ENCODE measurements at places on chromosomes 16 and 17. TPM values are rescaled to one million over a fixed set of nuclear protein-coding genes. Genes with fewer than 3 reads are reported as not detected.

GRCh38 chr16:12455287-12455798 is 348.3 kb downstream of the CPPED1 start:
- ATAC-seq = no peak

GRCh38 chr17:7632492-7632894 is 2.6 kb downstream of the SHBG start:
- no peak for ATAC-seq

GRCh38 chr16:53372992-53373871 is 61.0 kb upstream of the RBL2 start:
- ATAC-seq = no peak

TBC1D3C gene
- total RNA-seq = not detected

HSF5 gene
- not detected for total RNA-seq

DNA sequence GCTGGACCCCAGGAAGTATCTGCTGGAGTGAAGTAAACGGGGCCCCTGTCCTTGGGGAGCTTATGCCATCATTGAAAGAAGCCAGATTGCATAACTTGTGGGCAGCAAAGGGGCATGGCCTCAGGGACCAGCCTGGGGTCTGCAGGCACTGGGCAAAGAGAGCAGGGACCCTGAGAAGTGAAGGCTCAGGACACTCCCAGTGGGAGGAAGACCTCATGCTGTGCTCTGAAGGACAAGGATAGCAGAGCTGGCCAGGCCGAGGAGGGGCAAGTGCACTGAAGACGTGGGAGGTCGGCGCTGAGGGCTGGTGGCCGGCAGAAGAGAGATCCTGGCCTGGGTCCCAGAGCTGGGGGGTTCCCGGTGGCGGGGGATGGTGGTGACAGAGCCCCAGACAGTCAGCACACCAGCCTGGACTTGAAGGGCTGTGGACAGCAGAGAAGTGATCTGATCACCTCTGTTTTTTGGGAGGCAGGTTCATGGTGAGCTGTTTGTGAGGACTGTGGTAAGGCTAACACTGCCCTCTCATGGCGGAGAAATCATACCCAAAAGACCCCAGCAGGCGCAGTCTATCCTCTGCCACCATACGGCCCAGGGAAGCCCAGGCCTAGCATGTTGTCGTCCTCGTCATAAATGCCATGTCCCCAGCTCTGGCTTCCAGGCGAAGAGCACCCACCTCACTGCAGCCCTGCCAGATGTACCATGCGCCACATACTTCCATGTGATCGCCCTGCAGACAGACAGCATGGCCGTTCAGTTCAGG is 7.1 kb upstream of the CNP start:
- ATAC-seq = no peak

UNK gene
- total RNA-seq = 22.8 TPM

GRCh38 chr16:74477226-74477625 is 55.9 kb upstream of the CLEC18B start:
- ATAC-seq = no peak

DNA sequence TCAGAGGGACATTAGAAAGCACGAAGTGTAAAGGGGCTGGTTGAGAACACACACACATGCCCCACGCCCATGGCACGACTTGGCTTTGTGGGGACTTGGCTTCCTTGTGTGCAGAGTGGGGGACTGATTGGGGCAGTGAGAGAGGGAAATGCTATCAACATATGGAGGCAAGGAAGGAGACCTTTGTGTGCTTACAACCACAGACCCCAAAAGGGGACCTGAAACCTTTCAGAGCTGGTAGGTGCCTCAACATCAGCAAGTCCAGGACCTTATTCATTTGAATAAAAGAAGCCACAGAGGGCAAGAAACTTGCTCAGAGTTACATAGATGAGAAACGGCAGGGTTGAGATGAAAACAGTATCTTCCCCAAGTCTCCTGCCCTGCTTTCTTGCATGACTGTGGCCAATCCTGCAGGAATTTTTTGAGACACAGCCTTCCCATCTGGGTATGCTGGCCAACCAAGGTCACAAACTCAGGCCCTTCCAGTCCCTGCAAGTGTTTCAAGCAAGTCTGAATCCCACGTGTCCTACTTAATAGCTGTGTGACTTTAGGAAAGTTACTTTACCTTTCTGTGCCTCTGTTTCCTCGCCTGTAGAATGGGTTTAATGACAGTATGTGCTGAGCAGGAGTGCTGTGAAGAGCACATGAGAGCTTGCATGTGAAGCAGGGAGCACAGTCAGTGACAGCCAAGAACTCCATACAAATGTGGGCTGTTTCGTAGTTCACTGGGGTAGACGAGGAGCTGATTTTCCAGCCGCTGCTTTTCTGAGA is 26.2 kb downstream of the C16orf78 start:
- ATAC-seq = no peak

DNA sequence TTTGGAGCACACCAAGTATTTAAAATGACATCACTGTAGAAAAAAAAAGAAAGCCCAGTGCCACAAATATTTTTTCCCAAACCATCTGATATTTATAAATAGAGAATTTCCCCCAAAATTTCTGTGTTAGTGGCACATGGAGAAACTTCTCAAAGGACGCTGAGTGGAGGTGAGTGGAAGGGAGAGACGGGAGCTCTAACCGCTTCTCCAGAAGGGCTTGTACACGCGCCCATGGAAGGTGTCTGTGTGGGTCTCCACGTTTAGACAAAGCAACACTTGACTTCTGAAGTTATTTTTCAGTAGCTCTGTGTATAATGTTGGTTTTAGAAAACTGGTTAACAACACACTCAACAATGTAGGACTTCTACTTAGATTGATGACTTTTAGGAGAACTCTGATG is 1.0 kb downstream of the MYOCD start:
- no peak for ATAC-seq

KRTAP16-1 gene
- not detected for total RNA-seq

KRT14 gene
- total RNA-seq = 105 TPM

DNA sequence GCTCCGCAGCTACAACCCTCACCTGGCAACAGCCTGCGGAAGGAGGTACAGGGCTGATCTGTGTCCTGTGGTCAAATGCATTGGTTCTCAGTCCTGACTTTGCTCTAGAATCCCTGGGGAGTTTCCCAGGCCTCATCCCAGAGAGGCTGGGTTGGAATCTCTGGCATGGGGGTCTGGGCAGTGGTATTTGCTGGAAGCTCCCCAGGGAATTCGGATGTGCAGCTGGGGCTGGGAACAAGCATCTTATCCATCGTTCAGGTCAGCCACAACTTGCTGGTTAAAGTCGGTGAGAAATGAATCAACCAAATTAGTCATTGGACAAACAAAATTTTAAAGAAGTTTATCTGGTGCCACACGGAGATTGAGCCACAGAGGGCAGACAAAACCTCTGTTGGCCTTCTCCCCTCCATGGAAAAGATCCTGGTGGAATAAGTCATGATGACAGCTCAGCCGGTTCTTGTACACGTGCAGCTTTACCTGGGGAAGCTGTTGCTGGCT is 231.2 kb downstream of the FOXL1 start:
- no peak for ATAC-seq

DNA sequence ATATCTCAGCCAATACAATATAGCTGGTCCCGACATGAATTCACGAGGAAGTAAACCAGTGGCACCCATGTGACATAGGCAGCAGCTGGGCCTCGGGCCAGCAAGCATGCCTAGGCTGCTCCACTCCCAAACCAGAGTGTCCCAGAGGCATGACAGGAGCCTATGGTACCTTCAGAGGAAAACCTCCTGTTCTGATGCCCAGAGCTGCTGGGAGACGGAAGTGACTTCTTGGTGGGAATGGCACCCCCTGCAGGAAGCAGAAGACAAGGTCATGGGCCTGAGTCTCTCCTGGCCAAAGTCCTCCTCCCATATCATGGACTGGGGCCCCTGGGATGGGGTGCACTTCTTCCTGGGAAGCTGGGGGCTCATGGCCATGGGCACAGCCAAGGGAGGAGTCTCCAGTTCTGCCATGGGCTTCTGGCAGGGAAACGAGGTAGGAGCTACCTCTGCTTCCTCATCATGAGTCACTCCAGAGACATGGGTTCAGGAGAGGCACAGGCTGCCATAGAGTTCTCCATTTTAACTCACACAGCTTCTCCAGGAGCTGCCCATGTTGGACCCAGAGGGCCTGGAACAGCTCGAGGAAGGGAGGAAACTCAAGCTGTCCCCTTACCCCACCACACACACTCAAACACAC is 13.4 kb downstream of the FBF1 start:
- ATAC-seq = no peak

DNA sequence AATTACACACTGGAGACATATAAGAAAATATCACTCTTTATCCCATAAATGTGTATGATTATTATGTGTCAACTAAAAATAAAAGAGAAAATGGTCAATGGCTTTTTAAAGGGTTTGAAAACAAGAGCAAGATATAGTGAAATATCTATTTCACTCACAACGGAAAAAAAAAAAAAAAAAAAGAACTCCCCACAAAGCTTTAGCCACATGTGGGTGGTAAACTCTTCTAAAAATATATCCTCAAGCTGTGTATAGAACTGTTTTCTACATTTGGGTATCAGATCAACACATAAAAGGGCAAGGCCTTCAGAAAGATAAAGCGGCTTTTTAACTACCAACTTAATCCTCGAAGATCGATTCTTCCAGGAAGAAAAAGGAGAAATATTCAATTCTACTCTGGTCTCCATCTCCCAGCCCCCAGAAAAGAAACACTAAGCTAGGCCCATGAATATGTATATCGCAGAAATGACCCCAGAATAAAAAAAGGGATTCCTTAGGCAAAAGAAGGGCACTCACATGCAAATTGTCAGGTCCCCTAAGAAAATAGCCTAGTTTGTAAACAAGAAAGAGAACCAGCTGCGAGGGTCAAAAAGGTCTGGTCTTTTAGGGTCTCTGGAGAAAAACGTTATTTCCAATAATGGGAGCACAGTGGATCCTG is 4.4 kb downstream of the LITAF start:
- ATAC-seq = no peak

- no peak for ATAC-seq
Observed at GRCh38 chr17:21823643-21824042, 131.3 kb downstream of the KCNJ18 start.

GRCh38 chr16:79380995-79381602 is 219.4 kb downstream of the MAF start:
- no peak for ATAC-seq

DNA sequence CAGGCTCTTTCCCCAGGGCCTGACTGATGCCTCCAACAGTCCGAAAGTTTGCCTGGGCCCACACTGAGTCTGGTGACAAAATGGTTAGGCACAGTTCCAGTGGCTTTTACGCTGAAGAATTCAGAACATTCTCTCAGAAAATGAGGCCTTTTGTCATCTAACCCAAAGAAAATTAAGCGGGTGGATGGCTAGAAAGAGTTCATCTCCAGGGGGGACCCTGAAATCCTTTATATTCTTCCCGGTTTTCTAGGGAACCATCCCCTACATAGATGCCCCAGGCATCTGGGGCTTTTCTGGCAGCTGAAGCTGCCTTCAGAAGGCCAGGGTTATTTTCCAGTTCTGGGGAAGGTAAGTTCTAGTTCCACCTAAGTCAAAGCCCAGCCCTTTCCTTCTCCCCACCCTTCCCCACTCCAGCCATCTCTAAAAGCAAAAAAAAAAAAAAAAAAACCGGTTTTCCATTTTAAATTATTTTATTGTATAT is 2.2 kb downstream of the RASD1 start:
- no peak for ATAC-seq

GDPD1 gene
- total RNA-seq = 6.2 TPM

DNA sequence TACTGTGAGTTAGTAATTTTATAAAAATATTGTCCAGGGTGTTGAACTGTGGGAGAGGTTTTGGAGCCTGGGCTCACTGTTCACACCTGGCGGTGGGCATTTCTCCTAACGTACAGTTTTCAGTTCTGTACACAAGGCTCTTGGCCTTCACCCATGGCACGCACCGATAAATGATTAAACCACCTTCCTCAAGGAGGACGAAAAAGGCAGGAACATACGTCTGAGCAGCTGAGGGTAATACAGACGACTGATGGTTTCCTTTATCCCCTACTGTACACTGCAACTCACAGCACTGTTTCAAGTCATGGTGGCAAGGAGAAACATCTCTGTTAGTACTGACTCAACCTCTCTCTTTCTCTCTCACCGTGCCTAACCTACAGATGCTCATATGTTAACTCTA is 1.4 kb upstream of the ST6GALNAC1 start:
- no peak for ATAC-seq

- ATAC-seq = peak; percentile 74
Observed at GRCh38 chr16:17448640-17449638, 21.8 kb downstream of the XYLT1 start.

- no peak for ATAC-seq
Observed at GRCh38 chr17:77215281-77215680, 74.5 kb downstream of the SEC14L1 start.

GRCh38 chr16:71367241-71367976 is 8.9 kb downstream of the CALB2 start:
- no peak for ATAC-seq

DNA sequence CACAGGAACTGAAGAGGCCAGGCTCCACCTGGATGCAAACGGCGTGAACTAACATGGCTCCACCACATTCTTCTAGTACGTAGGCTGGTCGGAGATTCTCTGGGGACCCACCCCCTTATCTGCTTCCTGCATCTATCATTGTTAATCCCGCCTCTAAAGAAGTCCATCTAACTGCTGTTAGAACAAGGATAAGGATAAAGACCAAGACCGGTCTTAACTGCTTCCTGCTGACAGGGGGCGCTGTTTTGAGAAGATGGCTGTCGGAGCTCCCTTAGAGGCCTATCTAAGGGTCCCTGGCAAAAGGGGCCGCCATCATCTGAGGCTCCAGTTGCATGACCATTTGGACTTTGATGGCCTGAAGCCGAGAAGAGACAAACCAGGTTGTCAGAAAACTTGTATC is 25.8 kb upstream of the TNFSF12 start:
- ATAC-seq = no peak

SKAP1 gene
- not detected for total RNA-seq

- no peak for ATAC-seq
Observed at GRCh38 chr17:31513731-31514427, 122.4 kb downstream of the RAB11FIP4 start.

GRCh38 chr17:81556175-81556691 is 4.1 kb upstream of the FAAP100 start:
- ATAC-seq = no peak

- ATAC-seq = no peak
Observed at GRCh38 chr16:11208916-11209665, 46.9 kb downstream of the SOCS1 start.

DNA sequence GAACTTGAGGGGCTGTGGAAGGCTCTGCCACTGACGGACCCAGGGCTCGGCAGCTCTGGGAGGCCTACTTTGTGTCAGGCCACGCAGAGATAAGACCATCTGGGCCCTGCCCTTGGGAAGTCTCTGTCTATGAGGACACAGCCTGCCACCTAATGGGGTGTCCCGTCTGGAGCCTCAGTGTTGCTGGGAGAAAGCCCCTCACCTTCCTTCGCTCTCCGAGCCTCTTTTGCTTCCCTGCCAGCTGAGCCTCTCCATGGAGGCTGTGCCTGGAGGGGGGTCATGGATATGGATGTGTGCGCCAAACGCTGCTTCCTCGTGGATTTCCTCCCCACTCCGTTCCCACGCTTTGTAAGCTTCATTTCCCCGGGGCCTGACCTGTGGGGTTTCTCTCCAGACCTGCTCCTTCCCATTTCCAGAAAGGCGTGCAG is 228.8 kb downstream of the SEC14L1 start:
- ATAC-seq = no peak

TNK1 gene
- 3.0 TPM for total RNA-seq

PLD6 gene
- 7.3 TPM for total RNA-seq

KRTAP1-1 gene
- not detected for total RNA-seq

CSH1 gene
- not detected for total RNA-seq

SCNN1B gene
- total RNA-seq = 4.7 TPM

- ATAC-seq = no peak
Observed at GRCh38 chr16:72164691-72165090, 7.3 kb downstream of the PMFBP1 start.

GRCh38 chr17:64270885-64271284 is 7.8 kb upstream of the TEX2 start:
- no peak for ATAC-seq
